ENCODE measurements at places on chromosomes 13 and 19.

DNA sequence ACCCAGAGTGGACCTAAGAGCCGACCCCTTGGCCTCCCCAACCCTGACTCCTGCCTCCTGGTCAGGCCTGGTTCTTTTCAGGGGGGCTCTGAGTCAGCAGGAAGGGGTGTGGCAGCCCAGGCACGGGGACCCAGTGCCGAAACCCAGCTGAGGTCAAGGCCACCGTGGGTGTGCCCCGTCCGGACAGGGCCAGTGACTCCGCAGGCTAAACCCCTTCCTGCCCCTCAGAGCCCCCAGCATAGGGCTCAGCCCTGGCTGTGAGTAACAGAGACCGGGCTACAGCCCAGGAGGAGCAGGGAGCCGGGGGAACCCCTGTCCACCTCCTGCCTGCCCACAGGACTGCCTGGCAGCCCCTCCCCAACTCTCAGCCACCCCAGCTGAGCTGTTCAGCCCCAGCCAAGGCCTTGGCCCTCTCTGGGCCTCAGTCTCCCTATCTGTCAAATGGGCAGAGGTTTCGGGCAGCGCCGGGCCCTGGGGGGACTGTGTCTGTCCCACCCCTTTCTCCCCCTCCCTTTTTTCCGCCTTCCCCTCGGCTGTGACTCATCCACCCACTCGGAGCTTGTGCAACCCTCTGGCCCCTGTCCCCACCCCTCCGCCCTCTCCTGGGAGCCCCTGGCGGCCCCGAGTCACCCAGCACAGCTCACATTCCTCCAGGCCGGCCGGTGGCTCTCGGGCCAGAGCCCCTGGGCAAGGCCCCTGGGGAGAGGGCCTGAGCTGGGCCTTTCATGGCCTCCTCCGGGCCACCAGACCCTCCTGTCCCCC lies 8.6 kb downstream of the ZBTB7A start:
- peak; percentile 39 for DNase-seq

- DNase-seq, result no peak
These were observed 75.2 kb upstream of the MRI1 start for GRCh38 chr19:13689085-13689484.

DNA sequence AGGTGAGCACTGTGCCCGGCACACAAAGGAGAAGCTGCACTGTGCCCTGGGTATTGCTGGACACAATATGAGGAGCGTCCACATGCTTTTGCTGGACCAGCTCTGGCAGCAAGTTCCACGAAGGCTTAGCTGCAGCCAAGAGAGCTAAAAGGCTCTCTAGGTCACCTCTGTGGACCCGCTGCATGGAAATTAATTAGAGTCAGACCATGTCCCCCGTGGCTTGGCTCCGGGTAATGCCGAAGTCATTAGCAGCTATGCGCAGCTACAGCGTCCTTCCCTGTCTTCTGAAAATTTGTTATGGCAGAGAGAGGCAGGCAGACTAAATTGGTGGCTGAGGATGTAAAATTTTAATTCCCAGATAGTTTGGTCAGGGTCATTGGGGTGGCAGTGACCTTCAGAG lies 271.5 kb downstream of the SLC7A1 start:
- DNase-seq, result no peak

GRCh38 chr13:112455476-112456059 lies 79.4 kb downstream of the SPACA7 start:
- no peak for DNase-seq

DNA sequence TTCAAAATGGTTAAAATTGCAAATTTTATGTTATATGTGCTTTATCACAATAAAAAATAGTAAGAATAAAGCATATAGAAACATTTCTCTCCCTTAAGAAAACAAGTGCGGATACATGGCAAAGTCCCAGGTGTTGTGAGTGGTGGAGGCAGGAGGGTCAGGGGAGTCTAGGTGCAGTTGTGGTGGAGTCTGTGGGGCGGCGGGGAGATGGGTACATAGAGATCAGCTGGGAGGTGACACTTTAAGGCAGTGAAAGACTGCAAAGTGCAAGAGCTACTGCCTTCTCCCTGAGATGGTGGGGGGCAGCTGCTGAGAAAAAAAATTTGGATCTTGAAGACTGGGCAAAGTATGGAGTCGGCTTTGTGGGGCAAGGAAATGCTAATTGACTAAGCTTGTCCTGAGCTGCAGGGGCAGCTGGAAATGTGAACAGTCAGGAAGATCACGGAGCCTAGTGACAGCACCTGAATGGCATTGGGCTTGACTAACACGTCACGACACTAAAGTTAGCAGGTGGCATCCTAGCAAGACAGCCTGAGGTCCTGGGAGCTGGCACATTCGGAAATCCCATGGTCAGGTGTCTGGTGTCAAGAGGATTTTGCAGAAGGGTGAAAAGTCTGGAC lies 72.9 kb upstream of the IRS2 start:
- no peak for DNase-seq

GRCh38 chr19:28504727-28505126 lies 708.2 kb downstream of the UQCRFS1 start:
- DNase-seq, result no peak

GRCh38 chr13:36515466-36515865 lies 83.2 kb downstream of the CCNA1 start:
- DNase-seq, result no peak

DNA sequence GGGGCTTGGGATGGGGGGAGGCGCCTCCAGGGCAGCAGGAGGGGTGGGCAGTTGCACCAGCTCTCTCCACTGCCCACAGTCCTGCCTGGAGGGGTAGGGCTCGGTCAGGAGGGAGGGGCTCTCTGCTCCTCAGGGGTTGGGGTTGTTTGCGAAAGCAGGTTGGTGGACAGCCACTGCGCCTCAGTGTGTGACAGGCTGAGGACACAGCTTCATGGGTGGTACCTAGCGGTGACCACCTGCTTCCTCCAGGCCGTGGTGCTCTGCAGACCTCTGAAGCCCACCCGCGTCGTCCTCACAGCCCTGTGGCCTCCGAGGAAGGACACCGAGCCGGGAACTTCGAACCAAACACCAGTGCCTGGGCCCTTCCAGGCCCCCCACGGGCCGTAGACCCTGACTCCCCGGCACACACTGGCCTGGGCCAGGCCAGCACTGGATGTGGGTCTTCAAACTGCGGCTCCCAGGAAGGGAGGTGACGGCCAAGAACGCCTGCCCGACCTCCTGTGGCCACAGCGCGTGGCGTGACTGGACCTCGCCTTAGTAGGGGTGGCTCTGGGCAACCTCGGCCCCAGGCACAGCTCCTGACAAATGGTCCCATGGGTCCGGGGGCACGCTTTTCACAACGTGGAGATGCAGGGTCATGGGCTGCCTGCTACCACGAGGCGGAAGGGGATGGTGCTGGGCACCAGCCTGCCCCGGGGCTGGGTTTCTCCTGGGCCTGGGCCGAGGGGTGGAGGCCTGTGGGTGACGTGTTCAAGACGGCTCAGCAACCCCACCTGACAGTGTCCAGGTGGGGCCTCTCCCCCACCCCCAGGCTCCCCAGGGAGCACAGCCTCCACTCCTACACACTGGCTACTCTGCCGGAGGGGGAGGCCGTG lies 173.2 kb downstream of the KDM4B start:
- DNase-seq, result no peak

- no peak for DNase-seq
These were observed 78.5 kb upstream of the UBAC2 start for GRCh38 chr13:99122171-99122570.

DNA sequence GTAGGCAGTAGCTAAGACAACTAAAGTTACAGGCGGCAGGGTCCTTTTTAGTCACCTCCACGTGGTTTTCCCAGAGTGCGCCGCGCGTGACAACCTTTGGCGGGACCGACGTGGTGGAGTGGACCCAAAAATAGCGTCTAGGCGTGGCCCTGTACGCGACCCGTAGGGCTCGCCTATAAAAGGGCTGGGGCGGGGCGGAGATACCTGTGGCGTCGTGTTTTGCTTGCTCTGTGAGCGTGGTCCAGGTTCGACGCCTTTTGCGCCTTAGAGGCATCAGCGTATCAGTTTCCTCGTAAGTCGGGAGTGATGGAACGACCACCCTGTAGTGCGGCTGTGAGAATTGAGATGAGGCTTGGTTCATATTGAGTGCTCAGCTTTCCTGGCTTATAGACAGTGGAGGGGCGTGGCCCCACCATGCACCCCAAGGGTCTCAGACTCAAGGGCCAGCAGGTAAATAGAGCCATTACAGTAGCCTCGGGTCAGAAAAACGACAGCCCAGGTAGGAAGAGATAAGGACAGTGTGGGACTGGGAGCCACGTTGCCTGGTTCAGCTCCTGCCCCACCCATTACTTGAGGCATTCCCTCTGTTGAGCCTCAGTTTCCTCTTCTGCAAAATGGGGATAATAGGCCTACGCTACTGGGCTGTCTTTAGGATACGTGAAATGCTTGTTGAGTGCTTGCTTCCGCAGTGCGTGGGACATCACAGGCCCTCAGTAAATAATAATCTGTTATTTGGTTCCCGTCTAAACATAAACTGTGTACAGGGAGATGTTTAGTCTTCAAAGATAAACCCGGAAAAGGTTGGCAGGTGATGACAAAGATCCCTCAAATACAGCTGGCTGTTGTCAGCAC lies 693 bp upstream of the TMED1 start:
- DNase-seq, result peak; percentile 46

DNA sequence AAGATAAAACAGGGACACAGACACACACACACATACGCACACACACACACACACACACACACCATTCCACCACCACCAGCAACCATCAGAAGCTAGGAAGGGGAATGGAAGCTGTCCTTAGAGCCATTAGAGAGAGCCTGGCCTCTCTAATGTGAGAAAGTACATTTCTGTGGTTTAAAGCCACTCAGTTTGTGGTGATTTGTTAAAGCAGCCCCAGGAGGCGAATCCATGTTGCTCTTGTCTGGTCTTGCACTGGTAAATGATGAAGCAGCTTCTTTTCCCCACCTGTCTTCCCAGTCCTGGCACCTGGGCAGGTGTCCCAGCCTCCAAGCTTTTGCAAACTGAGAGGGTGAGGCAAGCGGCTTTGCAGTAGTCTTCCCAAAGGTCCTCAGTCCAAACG lies 118.9 kb upstream of the KL start:
- DNase-seq, result no peak

- DNase-seq, result no peak
These were observed 51.6 kb upstream of the EHD2 start for GRCh38 chr19:47661611-47662010.

GRCh38 chr19:51136851-51137551 lies 5.1 kb upstream of the SIGLEC7 start:
- no peak for DNase-seq

DNA sequence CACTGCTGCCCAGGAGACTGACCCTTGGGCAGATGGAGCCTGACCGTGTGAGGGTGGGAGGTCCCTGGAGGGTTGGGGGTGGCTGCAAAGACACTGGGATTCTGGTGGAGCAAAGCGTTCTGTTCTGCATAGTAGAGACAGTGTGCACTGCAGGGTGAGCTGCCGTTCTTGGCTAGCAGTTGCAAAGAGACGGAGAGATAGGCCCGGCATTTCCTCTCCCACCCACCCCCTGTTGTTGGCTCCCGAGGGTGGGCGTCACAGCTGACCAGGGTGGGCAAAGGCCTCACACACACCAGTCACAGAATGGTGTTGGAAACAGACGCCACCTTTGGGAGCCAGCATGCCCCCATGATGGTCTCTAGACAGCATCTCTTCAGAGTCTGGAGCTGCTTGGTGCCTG lies 11.4 kb downstream of the TMEM255B start:
- DNase-seq, result no peak

DNA sequence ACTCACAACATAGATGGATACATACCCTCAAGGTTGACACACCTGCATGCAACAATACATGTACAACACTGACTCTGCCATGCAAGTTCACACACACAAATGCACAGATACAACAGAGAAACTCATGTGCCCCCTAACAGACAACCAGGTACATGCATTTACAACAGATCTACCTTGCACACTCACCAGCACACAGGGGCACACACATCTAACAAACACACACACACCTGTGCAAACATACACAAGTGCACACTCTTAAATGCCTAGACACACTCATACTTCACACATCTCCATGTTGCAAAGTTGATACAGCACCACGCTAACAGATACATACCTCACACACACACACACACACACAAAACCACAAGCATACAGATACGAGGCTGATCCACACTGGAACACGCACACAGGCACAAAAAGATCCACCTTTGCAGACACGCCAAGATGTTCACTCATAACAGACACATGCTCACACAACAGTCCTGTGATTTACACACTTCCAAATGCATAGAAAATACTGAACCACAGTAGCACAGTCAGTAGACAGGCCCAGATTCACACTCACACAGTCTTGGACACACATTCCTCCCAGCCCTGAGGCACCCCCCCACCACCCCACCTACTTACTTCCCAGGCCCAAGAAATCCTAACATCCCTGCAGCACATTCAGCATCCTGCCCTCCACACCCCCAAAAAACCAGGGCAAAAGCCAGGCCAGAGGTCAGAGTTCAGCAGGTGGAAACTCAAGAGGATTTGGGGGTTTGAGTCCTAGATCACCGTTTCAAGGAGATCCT lies 1.4 kb downstream of the LRFN1 start:
- no peak for DNase-seq

DNA sequence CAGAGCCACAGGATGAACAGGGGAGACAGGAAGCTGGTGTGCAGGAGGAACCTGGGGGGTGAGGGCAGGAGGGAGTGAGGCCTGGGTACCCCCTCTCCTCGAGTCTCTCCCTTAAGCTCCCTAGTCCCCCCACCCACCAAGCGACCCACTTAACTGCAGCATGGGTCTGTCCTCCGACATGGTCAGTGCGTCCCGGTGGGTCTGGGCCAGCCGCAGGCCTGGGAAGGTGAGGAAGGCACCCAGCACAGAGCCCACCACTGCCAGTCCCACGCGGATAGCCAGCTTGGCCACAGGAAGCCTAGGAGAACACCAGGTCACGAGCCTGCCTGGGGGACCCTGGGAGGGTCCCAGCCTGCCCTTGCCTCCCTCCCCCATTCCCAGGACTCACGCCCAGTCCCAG lies 16.9 kb downstream of the TMEM161A start:
- no peak for DNase-seq

DNA sequence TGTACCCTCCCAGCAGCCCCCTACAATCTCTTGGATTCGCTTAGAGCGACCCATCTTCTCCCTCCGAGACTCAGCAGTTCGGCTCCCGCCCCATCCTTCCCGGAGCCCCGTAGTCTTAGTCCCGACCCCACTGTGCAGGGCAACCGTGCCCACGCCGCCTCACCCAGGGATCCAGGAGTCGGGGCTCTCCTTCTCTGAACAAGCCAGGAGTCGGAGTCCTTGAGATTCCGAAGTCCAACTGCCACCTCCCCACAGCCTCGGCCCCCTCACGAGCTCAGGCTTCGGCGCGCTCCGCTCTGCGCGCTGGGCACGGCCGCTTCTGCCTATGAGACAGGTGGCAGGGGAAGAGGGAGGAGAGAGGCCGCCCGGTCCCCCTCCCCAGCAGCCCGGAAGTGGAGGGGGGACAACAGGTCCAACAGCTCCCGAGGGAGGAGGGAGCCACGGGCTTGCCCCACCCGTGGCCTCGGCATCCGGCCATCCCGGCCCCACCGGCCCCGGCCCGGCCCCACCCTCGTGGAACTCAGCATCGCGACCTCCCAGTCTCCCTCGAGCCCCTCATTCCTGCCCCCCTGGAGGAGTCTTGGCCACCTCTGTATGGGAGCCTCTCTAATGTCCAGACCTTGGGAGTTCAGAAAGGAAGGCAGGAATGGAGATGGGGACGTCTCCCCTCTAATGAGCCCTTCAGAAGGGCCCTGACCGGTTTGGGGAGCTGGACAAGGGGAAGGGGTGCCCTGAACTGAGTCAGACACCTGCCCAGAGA lies at the start of gene PHLDB3:
TSS of gene PHLDB3 (minus strand) at position 321 of the 760 bp plus-strand sequence. CDS start 628 bp downstream, outside the sequence.
- no peak for DNase-seq

- peak; percentile 37 for DNase-seq
These were observed 14.6 kb downstream of the VSIG10L start for GRCh38 chr19:51327066-51328001.

Measured in stimulated activated CD4-positive, alpha-beta T cell treated with anti-CD3 and anti-CD28 coated beads, TNF-alpha, amount 100 ng/mL, for 1 hour (primary cell).